ENCODE measurements at places on chromosomes 1 and 21.

GRCh38 chr1:178155481-178156255, 61.8 kb downstream of the RASAL2 start:
- no peak for DNase-seq

DNA sequence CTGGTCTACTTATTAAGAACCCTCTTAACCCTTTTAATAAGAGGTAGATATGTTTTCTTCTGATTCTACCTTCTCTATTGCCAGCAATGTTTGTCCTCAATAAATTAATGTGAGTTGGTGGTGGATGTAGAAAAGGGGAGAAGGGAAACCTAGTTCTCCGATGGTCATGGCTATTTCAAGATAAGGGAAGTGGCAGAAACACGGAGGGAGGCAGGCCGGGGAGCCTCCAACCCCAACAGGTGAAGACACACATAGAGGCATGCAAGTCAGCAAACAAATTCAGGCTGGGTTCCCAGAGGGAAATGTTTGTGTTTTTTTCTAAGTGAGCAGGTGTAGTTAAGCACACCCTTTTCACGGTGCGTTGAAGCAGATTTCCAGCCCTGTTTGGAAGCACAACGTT, 31.0 kb upstream of the CLDN14 start:
- DNase-seq: no peak

GRCh38 chr1:40915581-40915980, 53.4 kb upstream of the CITED4 start:
- no peak for DNase-seq

GRCh38 chr1:160046494-160047110, 14.8 kb upstream of the PIGM start:
- peak; percentile 48 for DNase-seq

DNA sequence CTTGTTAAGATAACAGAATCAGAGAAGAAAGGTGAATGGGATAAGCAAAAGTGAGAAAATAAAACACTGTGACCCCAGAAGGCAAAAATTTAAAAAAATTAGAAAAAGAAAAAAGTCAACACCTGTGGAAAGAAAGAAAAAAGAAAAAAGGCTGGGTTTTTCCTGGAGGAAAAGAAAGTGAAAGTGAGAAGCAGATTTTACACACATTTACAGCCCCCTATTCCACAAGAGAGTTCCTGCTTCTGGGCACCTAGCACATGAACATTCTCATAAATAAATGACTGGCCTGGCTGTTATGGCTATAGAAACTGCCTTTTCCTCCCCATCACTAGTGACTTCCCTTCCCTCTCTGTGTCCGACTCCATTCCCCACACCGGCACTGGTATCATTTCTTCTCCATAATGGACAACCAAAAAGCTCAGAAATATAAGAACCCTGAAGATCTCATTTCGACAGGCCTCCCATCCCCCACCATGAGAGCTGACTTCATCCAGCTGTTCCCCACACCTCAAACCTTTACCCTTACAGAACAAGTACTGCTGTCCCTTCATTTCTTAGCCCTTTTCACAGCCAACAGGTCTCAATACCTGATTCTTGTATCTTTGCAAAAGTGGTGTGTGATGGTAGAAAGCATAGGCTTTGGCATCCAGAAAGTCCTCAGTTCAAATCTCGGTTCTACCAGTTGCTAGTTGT, 12.6 kb downstream of the MTF1 start:
- no peak for DNase-seq

DNA sequence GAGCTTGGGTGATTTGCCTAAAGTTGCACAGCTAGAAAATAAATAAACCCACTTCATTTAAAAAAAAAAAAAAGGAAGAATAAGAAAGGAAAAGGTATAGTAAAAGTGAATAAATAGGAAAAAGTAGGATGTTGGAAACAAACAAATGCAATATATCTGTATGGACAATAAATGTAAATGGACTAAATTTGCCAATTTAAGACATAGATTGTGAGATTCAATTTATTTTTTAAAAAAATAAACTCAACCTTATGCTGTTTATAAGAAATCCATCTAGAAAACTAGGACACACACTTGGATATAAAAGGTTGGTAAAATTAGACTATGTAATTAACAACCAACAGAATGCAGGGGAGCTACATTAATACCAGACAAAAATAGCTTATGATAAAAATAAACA, 300.0 kb downstream of the AJAP1 start:
- DNase-seq: no peak
